Effector memory CD8-positive, alpha-beta T cell (primary cell): ENCODE measurements at places on chromosomes 7 and 10.

- DNase-seq: no peak
These were observed 174.5 kb upstream of the PPP2R2D start for GRCh38 chr10:131726076-131726880.

DNA sequence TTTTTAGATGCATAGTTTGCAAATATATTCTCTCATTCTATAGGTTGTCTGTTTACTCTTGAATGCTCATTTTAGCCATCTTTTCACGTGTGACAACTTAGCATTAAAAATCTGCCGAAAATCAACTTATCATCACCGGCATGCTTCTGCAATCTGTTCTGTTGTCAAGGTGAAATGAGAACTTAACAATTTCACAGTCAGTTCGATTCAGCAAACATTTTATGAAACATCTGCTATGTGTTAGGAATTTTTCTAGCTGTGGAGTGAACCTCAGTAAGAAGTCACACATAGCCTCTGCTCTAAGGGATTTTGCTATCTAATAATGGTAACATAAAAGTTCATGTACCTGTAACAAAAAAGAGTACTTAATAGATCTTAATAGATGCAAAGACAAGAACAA, 256.1 kb downstream of the ZWINT start:
- no peak for DNase-seq

DNA sequence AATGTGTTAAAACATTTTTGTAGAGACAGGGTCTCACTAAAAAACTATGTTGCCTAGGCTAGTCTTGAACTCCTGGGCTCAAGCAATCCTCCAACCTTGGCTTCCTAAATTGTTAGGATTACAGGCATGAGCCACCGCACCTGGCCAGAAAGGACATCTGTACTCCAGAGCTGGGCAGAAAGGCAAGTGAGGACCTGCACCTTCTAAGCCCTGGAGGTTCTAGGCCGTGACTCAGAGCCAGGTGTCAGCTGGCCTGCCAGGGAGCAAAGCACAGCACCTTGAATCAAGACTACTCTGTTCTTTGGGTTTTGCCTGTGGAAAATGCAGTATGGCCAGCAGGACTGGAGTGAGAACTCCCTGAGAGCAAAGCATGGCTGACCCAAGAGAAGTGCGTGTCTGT, 396.5 kb downstream of the ADRA2A start:
- DNase-seq: no peak

DNA sequence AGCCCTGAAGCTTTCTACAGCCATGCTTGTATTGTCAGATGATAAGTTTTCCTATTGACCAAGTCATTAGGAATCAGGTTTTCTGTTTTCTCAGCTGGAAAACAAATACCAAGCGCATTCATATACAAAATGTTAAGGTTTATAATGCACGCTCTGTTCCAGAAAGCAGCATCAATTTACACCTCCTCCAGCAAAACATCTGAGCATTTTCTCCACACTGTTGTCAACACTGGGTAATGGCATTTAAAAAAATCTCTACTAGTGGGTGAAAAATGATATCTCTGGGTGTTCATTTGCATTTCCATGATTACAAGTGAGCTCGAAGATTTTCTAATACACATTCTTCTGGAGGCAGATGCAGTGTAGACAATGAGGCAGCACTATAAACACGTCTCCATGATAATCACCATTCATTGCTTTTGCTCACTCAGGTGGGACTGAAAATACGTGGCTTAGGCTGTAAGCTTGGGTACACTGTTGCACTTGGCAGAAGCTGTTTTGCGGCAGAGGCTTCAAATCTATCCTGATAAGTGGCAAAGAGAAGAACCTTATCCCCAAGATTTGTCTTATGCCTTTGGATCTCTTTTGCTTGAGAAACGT, 114.8 kb upstream of the PLPP4 start:
- no peak for DNase-seq

DNA sequence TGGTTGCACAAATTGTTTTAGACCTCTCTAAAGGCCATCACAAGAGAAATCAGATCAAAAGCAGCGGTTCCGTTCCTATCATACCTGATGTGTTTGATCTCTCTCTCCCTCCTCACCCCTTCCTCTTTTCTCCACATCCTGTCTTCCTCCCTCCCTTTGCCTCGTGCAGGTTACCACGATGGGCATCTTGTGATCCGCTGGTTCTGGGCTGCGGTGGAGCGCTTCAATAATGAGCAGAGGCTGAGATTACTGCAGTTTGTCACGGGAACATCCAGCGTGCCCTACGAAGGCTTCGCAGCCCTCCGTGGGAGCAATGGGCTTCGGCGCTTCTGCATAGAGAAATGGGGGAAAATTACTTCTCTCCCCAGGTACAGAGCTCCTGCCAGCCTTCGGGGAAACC, 28.5 kb upstream of the STK17A start:
- DNase-seq: no peak

- no peak for DNase-seq
These were observed 250.9 kb downstream of the SNX13 start for GRCh38 chr7:17689361-17689902.

- DNase-seq: no peak
These were observed 12.2 kb downstream of the VSIR start for GRCh38 chr10:71761105-71761511.

- DNase-seq: no peak
These were observed 210.5 kb downstream of the SEMA3A start for GRCh38 chr7:83984076-83984475.

GRCh38 chr10:58384095-58384494, 1.1 kb upstream of the TFAM start:
- DNase-seq: no peak

DNA sequence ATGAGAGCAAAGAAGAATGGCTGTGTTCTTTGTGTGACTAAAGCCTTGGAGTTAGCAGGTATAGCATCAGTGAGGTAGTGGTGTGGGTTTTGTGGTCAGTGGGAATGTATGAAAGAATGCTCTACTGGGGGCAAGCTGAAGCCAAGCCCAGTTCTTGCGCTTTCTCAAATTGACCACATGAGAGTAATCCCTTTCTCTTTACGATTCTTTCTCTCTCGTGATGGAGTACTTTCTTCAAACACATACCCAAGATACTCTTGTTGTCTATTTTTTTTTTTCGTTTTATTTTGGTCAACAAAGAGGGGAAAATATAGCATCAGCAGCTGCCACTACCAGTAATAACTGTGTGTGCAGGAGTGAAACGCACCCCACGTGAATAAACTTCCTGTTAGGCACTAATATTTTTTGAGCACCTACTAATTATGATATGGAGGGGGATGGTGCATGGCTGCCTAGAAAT, 8.4 kb upstream of the PANK1 start:
- no peak for DNase-seq
